Trophoblast cell (in vitro differentiated cells and primary cell): ENCODE measurements at places on chromosomes 4 and X.

DNA sequence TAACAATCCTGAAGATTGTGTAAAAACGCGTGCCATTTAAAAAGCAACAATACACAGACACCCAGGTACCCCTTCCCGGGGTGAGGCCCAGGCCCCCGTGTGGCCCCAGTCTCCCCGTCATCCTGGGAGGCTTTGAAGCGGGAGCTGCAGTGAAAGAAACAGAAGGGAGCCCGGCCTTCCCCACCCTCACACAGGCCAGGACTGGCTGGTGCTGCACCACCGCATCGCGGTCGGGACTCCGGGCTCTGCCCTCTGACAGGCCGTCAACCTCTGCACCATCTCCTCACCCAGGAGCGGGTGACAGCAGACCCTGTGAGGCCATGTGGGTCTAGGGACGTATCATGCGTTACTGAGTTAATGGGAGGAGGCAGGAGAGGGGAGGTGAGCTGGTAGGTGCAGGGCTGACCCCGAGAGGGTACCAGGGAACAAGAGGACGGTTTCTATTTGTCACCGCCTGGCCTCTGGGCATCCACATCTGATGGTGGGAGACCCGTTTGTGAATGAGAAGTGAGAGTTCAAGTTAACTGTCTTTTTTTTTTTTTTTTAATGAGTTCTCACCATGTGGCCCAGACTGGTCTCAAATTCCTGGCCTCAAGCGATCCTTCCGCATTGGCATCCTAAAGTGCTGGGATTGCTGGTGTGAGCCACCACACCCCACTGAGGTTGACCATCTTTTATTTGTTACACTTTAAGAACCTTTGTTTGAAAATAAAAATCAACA is 27.3 kb downstream of the PIGG start:
- DNase-seq, result no peak

DNA sequence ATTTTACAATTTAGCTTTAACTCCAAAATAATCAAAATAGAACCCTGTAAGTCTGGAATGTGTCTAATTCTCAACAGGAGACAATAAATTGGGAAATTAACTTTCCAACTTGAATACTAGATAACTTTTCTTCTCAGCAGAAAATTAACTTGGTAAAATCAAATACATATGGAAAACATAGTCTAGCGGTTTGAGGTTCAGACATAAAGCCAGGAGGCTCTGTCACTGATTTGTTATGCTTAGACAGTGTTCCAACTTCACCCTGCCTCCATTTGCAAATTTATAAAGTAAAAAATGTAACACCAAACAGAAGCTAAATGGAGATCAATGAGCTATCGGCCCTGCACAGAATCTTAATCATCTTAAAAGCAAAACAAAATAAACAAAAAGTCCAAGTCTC is 46.3 kb downstream of the TBCK start:
- DNase-seq, result no peak

DNA sequence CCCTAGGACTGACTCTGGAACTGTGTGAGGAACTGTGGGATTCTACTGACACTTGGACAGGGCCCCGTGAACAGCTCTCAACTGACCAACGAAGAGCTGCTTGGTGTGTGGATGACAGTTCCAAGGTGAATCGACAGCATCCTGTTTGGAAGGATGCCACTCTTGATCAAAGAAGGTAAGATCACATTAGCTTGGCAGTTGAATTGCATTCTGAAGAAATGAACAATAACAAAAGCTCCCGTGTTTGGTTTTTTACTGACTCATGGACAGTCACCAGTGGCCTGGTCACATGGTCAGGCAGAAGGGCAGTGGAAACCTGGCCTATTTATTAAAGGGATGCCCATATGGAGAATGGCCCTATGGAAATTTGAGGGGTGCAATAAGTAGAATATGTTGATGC is 33.1 kb upstream of the GPR34 start:
- DNase-seq, result no peak

GRCh38 chrX:129359269-129359668 is 164.0 kb downstream of the SMARCA1 start:
- no peak for DNase-seq

- DNase-seq, result no peak
Measured at GRCh38 chr4:62003695-62004094, 803.6 kb downstream of the ADGRL3 start.

DNA sequence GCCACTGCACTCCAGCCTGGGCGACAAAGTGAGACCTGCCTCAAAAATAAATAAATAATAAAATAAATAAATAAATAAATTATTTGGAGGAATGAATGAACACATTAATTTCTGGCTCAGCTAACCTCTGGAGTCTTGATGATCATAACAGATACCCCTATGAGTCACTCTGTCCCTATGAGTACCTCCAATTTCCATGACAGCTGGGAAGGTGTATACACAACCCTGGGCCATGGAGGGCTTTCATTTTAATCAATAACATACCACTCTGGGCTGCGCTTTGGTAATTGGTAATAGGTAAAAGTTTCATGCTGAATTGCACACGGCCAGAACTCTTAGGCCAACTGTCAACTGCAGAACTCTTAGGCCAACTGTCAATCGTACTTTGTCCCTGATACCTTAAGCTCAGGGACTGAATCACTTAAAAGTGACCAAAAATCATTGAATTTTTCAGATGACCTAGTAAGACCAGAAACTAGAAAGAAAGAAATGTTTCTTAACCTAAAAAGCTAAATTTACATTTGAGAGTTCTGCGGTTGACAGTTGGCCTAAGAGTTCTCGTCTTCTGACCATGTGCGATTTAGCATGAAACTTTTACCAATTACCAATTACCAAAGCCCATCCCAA is 112.4 kb downstream of the ATP11C start:
- DNase-seq, result no peak

- DNase-seq, result no peak
Measured at GRCh38 chr4:62822306-62822705, 1586.9 kb downstream of the TECRL start.

- no peak for DNase-seq
Measured at GRCh38 chr4:168569066-168569930, 72.4 kb downstream of the PALLD start.

GRCh38 chr4:4787421-4787820 is 72.0 kb upstream of the MSX1 start:
- DNase-seq, result no peak

- DNase-seq, result no peak
Measured at GRCh38 chr4:4542774-4543485, 1.1 kb upstream of the STX18 start.

DNA sequence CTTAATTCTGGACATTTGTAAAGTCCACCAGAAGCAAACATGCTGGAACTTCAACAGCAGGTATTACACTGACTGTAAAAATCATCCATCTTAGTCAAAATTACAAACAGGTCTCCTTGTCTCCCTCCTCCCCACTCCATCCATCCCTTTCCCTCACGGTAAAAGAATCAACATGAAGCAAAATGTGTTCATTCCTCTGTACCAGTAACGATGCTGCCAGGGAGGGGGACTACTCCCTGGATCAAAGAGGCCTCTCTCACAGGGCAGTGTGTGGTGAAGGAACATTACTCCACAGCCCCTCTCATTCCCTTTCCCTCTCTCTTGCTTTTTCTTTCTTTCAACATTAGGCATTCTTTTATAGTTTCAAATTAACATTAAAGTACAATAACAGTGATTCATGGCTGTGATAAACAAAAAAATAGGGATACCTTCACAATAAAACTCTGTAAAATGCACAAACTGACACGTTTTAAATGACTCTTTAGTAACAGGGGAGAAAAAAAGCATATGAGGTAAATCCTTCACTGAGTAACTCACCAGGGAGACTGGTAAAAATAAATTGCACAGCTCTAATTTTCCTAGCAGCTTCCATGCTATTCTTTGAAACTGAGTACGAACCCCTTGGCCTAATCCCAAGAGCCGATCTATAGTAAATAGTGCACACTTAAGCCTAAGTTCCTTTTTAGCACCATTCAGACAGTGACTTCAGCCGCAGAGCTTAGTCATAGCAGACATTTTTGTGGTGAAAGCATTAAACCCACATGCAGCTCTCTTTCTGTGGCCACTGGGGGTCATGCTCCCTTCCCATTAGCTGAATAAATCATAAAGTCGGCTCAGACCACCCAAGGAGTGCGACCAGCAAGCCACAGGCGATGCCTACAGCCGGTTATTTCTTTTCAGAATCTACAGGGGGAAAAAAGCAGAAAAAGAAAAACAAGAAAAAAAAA is 215.6 kb upstream of the GYPA start:
- DNase-seq, result peak; percentile 55

DNA sequence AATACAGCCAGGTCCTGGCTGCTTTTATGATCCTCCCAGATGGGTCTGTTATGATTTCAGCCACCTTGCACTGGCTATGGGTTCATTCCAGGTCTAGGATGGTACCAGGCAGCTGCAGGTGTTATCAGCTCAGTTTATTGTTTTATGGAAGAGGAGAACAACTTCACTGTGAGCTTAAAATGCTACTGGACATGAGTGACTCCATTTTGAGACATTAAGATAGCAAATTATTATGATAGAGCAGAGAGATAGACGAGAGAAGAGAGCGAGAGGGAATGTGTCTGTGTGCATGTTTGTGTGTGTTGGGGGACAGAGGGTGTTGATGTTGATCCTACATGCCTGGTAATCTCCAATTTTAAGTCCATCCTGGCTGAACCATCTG is 820.2 kb downstream of the FSTL5 start:
- no peak for DNase-seq

- no peak for DNase-seq
Measured at GRCh38 chrX:1925053-1925481, 310.2 kb downstream of the ASMT start.

DNA sequence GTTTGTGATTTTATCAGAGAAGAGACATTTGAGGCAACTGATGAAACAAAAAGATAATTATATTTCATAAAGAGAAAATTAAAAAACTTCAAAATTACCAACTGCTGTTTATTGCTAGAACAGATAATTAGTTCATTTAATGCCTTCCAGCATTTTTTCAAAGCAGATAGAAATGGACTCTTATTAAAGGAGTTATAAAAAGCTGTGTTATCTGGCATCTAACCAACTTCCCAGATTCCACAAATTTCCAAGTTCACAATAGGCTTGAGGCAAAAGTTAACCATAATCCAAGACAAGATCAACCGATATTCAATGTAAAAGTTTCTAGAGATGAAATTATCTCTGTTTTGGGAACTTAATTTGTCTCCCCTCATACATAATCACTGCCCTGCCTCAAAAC is 152.4 kb downstream of the TSPAN5 start:
- DNase-seq, result no peak

DNA sequence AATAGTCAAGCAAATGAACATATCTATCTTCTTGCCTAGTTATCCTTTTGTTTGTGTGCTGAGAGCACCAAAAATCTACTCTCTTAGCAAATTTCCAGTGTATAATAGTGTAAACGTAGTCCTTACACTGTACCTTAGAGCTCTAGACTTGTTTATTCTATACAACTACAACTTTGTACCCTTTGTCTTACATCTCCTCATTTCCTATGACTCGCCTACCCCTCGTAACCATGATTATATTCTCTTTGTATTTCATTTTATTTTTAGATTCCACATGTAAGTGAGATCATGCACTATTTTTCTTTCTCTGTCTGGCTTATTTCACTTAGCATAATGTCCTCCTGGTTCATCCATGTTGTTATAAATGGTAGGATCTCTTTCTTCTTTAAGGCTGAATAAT is 37.6 kb downstream of the MAGEB5 start:
- DNase-seq, result no peak

DNA sequence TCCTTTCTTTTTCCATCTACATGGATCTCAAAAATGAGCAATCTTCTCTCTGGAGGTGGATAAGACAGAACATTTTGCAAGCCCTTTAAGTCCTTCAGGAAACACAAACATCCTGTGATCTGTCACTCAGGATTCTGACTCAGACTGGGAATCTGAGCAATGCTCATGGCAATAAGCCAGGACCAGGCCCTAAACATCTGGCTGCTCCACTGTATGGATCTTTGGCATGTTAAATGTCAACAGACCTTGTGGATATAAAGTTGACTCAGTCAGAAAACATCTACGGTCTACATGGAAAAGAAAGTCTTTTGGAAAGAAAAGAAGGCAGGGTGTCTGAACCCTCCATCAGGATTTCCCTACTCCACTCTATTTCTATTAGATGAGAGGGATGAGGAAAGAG is 17.8 kb upstream of the CHIC2 start:
- peak; percentile 96 for DNase-seq
